Foreskin keratinocyte (primary cell): ENCODE measurements at places on chromosomes 12 and 14.

GRCh38 chr14:71694591-71695530 lies 237.4 kb upstream of the RGS6 start:
- no peak for DNase-seq

- no peak for DNase-seq
These were observed 15.4 kb downstream of the RAB35 start for GRCh38 chr12:120101182-120101581.

DNA sequence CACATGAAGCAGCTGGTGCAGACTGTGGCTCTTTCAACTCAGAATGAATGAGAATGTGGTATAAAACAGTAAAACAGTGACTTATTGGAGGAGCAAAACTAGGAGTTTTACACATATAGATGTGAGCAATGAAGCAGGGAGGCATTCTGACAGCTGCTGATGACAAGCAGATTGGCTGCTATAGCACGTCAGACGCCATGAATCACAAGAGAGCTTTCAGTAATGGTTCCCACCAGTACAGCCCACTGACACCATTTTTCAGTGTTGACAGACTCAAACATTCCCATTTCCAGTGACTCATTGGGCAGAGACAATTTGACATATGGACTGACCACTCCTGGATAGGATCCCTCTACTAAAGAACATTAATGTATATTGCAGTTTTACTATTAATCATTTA lies 24.6 kb upstream of the FSCB start:
- DNase-seq, result no peak

DNA sequence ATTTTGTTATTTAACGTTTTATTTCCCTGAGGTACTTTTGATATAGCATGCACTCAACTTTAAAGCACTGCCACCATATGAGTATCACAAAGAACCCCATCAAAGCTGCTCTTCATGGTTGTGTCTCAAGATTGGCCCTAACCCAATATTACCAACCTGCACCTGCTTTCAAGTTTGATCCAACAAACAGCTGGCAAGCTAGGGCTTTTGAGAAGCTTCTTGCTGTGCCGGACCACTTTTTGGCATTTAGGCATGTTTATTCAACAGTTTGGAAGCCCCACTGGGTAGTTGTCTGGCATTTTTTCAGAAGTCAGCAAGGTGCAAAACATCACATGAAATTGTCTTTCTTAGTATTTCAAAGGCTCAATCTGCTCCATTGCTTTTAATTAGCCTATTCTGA lies 137.2 kb upstream of the PLEKHA5 start:
- DNase-seq, result no peak

DNA sequence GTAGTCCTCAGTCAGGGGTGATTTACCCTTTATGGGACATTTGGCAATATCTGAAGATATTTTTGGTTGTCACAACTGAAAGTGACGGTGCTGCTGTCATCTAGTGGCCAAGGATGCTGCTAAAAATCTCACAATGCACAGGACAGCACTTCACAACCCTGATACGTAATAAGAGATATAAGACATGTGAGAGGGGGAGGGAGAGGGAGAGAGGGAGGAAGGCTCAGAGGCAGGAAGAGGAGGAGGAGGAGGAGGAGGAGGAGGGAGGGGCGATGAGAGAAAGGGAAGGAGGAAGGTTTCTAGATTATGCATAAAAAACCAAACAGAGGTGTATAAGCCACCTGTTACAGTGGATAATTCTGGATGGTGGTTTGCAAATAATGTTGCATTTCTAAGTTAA lies 14.3 kb downstream of the MYL2 start:
- DNase-seq, result no peak

GRCh38 chr14:63470962-63471793 lies 72.0 kb downstream of the PPP2R5E start:
- peak; percentile 69 for DNase-seq

DNA sequence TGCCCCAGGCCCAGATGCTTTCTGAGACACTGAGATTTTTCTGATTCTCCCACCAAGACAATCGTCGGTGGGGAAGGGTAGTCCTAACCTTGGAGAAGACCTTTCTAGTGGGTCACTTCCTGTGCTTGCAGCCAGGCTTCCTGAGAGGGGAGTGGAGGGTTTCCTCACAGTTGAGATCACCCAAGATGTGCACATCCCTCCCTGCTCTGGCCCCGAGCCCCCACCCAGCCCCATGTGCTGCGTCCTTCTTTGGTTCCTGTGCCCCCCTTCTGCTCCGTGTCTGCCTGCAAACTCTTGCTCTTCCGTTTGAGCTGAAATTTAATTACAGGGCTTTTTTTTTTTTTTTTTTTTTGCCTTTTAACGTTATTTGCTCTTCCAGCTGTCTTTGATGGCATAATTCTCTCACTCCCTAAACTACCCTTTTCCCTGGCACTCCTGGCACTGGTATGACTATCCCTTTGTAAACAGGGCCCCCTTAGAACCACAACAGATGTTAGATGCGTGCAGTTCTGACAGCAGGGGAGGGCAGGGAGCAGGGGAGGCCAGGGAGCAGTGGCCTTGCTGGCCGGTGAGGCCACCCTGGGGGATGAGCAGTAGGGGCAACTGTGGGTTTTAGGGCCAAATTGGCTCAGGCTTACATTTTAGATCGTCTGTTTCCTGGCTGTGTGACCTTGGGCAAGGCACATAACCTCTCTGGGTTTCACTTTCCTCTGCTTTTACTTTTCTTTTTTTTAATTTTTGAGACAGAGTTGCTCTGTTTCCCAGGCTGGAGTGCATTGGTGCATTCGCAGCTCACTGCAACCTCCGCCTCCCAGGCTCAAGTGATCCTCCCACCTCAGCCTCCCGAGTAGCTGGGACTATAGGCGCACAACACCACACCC lies 144.5 kb downstream of the PHETA1 start:
- DNase-seq, result no peak

- no peak for DNase-seq
These were observed 279.7 kb upstream of the SOX5 start for GRCh38 chr12:24229031-24229700.

DNA sequence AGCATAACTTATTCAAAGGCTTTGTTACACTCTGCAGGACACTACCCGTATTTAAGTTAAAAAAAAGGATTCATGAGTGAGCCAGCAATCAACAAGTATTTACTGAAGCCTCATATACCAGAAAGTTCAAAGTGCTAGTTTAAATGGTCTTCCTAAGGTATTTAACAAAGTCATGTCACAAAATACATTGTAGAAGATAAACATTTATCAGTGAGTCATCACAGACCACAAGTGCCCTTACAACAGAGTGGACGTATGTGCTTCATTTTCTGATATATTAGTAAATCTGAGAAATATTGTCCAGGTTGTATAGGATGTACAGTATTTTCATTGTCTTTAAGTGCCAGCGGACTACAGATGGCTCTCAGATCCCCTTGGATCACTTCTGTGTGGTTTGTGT lies 24.2 kb downstream of the FLRT2 start:
- no peak for DNase-seq

DNA sequence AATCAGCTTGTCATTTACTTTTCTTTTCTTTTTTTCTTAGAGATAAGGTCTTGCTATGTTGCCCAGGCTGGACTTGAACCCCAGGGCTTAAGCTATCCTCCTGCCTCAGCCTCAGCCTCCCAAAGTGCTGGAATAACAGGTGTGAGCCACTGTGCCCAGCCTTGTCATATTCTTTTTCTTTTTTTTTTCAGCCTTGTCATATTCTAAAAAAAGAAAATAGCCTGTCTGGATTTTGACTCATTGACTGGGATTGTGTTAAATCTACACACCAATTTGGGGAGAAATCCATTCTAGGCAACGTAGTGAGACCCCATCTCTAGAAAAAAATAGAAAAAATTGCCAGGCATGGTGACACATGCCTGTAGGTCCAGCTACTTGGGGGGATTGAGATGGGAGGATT lies 24.1 kb downstream of the ATP5MC2 start:
- no peak for DNase-seq
